ENCODE measurements at places on chromosomes 3 and 15.

GRCh38 chr3:37509069-37509468 is 334.7 kb upstream of the LRRFIP2 start:
- DNase-seq, result no peak

DNA sequence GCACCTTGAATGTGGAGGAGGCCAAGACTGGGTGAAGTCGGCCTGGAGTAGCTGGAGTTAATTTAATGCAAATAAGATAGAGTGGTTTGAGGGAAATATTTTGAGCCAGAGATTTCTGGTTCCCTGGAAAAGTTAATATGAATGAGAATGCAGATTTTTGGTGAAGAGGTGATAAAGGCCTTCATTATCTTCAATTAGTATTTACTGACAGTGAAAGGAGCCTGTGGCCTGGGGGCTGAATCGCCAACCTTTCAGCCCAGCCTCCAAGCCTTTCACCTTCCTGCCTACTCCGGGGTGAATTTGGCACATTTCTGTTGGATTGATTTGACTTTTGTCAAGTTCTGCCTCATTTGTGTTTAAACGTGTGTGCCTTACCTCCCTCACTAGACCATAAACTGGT is 147.8 kb downstream of the SOX2 start:
- DNase-seq, result no peak

- DNase-seq, result no peak
Observed at GRCh38 chr3:193848547-193848946, 255.5 kb downstream of the OPA1 start.

DNA sequence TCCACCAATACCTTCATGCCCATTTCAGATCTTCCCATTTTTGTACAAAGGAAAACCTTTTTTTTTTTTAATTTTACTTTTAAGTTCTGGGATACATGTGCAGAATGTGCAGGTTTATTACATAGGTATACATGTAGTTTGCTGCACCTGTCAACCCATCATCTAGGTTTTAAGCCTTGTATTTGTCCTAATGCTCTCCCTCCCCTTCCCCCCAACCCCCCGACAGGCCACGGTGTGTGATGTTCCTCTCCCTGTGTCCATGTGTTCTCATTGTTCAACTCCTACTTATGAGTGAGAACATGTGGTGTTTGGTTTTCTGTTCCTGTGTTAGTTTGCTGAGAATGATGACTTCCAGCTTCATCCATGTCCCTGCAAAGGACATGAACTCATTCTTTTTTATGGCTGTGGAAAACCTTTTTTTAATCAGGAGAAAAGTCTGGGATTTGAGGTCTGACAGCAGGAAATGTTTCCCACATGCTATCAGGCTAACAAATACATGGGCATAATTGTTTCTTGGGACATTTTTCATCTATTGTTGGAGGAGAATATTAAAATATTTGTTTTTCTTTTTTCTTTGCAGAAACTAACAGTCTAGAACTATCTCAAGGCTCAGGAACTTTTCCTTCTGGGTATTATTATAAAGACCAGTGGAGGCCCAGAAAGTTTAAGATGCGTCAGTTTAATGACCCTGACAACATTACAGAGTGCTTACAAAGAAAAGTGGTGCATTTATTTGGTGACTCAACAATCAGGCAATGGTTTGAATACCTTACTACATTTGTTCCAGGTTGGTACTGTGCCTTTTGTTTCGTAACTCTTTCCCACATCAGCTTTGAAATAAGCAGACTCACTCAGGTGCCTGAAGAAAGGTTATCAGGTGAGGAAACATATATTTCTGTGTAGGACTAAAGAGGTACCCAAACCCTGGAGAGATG is 32.8 kb upstream of the NFKBIZ start:
- DNase-seq, result no peak

DNA sequence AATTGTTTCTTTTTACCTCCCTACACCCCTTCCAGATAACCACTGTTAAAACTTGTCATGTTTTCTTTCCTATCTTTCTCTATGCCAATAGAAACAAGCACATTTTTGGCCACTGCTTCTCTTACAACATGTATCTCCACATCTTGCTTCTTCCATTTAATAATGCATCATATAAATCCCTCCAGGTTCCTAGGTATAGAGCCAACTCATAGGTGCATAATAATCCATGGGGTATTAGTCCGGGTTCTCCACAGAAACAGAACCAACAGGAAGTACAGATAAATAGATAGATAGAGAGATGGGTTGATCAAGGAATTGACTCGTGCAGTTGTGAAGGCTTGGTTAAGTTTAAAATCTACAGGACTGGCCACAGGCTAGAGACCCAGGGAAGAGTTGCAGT is 41.5 kb upstream of the PSMD6 start:
- DNase-seq, result no peak

- DNase-seq, result no peak
Observed at GRCh38 chr3:114847564-114847963, 299.5 kb downstream of the ZBTB20 start.

DNA sequence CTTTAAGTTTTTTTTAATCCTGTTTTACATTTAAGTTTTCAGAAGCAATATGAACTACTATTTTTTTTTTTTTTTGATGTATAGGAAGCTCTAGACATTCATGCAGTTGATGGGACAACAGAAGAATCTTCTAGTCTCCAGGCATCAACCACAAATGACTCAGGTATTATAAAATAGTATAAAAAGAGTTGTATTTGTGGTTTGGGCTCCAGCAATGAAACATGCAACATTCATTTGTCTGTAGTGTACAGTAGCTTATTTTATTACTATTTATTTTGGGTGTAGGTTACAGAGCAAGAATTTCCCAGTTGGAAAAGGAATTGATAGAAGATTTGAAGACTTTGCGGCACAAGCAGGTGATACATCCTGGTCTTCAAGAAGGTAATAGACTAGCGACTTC is 38.6 kb downstream of the MGA start:
- no peak for DNase-seq

DNA sequence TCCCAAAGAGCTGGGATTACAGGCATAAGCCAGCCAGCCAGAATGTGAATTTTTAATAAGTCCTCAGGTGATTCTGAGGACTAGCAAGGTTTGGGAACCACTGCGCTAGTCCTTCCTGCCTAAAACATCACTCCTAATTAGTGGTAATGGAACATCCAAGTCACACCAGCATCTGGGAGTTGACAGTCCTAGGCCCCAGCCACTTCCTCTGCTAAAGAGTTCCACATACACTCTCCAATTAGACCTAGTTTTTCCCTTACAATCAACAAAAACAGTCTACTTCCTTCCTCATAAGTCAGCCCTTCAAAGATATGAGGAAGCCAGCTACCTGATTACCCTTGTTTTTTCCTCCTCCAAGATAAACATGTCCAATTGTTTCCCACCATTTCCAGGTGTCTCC is 78.1 kb downstream of the OXNAD1 start:
- no peak for DNase-seq

DNA sequence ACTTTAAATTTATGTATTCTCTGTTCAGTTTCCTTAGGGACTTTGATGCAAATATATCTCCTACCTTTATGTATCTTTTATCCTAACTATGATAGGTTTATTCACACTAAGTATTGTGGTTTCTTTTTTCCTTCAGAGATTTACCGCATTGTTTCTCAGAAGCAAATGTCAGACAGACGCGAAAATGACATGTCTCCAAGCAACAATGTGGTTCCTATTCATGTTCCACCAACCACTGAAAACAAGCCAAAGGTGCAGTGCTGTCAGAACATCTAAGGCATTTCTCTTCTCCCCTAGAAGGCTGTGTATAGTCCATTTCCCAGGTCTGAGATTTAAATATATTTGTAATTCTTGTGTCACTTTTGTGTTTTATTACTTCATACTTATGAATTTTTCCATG is 18.3 kb downstream of the RAB11A start:
- DNase-seq, result no peak

DNA sequence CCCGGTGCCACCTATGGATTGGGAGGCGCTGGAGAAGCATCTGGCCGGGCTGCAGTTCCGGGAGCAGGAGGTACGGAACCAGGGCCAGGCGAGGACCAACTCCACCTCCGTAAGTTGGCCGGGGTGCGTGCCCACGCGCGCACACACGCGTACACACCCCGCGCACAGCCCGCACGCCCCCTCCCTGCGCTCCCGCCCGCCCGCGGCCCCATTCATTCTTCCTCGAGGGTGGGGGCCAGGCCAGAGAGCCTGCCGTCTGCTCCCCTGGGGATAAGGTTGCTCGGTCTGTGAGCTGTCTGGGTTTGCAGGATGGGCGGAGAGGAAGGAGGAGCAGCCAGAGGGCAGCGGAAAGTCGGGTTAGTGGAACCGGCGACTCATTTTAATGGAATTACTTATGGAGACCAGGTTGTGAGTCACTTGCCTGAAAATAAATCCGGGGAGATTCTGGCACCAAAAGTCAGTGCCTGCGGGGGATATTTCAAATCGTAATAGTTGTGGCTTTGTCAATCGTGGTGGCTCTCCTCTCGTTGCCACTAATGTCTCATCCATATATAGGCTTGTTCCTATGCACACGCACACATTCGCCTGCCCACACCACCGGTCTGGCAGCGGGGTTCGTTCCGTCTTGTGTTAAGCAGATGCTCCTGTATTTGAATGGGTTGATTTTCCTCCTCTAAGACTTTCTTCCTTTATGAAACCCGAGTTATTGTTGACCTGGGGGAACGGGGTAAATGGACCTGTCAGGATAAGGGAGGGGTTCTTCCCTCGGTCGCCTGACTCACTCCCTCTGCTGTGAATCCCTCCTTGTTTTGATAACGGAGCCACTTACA is 223.4 kb upstream of the IL12A start:
- DNase-seq, result no peak

DNA sequence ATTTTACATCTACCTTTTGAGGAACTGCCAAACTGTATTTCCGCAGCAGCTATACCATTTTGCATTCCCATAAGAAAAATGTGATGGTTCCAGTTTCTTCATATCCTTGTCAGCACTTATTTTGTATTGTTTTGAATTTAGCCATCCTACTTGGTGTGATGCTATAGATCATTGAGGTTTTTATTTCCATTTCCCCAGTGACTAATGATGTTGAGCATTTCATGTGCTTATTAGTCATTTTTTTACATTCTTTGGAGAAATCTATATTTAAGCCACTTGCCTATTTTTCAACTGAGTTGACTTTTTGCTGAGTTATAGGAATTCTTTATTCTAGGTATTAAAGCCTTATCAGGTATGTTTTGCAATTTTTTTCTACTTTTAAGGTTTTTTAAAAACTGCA is 347.6 kb upstream of the RARB start:
- DNase-seq, result no peak

DNA sequence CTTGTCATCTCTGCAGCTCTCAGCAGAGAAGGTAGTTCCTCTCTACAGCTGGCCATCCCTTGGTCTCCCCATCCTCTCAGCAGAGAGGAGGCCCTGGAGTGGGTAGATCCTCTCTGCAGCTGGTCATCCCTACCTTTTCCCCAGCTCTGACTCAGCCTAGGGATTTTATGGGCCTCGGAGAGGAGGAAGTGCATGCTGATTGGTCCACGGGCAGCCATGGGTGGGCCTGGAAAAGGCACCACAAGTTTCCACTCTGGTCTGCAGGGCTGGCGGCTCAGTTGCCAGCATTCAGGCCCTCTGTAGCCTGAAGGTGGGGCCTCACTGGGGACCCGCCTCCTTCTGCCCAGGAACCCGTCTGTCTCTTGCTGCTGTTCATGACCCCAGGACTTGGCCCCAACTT is 36.9 kb downstream of the NR1D2 start:
- DNase-seq, result no peak

DNA sequence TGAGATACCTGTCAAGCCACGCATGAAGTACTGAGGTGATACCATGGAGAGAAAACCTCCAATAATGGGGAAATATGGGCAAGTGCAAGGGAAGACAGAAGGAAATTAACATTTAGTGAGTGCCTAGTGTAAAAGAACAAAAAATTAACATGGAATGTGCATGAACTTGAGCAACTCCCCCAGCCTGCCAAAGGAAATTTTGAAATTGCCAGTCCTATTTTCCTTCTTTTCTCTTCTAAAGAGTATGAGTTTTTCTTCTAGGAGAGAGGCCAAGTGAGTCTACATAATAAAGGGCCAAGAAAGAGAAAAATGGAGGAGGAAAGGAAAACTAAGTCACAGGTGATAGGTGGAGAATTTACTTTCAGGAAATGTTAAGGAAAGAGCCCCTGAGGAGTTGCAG is 602.4 kb upstream of the MDFIC2 start:
- no peak for DNase-seq

DNA sequence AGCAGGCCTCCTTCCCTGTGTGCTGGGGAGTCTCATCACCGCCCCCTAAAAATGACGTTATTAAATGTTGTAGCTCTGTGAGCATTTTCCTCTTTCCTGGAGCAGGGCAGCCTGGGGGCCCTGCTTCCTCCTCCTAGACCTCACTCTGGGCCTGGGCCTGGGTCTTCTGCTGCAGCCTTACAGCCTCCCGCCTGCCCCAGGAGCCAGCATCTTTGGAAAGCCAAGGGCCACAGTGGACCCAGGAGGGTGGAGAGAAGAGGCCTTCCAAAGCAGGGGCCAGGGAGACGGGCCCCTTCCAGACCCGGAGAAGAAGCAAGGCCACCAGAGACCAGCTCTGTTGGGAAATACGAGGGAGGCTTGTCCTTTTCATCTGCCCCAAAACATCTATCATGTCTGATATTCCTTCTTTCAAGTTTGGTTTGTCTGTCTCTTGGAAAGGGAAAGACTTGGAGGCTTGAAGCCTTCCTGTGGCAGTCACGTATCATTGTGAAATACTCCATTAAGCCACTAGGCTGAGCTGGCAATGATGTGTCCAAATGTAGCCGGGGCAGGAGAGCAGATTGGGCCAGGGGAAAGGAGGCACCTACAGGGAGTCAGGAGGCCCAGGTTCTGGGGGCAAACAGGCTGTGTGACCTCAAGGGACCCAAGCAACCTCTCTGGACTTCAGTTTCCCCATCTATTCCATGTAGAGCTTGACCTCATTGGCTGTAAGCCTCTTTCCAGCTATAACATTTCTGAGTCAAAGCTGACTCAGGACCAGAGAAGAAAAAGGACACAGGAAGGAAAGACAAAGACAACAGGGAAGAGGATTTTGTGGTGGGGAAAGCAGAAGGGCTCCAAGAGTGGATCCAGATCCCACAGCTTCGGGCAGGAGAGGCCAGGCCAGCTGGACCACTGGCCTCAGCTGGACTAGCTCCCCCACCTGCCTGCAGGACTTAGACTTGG is 31.1 kb downstream of the CYP11A1 start:
- peak; percentile 10 for DNase-seq

DNA sequence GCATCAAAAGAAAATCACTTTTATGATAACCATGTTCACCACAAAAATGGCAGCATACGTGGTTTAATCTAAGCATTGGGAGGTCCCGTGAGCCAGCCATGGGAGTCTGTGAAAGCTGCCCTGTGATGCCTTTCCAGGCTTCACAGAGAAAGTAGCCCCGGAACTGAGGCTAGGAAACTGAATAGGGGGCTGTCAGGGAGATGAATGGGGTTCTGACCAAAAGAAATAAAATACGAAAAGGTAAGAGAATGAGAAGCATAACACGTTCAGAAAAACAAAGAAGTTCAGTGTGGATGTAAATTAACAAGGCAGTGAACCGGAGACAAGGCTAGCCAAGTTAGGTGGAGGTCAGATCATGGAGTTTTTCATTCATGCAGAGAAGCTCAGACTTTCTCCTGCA is 118.9 kb downstream of the ANXA2 start:
- DNase-seq, result no peak
